H54 (cell line): ENCODE measurements at places on chromosomes 16 and 17.

DNA sequence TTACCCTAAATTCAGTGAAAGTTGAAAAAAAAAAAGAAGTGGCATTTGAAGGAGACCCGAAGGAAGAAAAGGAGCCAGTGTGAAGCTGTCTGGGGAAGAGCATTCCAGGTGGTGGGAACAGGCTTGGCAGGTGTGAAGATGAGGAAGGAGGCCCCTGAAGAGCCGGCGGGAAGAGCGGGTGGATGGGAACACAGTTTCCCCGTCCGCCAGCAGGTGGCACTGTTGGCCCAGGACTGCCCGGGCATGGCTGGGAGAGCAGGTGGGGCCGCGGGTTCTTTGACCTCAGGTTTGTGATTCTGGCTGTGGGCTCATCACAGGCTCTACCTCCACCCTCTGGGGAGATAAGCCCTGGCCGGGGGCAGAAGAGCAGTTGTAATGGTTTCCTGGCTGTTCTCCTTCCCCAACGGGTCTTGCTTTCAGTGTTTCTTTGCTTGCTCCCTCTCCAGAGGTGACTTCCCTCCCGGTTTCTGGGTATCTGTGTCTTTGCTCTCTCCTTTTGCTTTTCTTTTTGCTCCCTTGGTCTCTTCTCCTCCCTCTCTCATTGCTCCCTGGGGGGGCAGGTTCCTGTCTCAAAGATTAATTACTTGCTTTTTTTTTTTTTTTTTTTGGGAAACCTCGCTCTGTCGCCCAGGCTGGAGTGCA, 32.3 kb downstream of the RAP1GAP2 start:
- peak; percentile 88 for DNase-seq

DNA sequence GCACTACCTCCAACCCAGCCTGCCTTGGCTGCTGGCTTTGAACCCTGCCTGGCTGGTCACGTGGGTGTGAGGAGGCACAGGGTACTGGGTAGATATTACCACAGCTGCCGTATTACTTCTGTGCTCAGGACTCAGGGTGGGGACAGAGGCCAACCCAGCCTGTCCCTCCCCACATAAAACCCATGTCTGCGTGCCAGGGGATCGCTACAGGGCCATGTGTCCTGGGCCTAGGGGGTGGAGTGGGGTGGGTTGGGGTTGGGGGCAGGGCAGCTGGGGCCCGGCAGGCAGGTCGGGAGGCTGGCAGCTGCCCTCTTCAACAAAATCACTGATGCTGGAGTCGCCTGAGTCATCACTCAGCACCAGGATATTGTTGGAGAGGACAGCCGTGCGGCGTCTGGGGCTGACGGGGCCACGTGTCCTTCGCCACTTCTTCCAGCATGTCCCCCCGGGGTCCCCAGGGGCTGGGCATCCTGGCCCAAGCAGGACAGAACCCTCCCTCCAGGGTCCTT, 39.7 kb upstream of the PVALEF start:
- DNase-seq = peak; percentile 85

DNA sequence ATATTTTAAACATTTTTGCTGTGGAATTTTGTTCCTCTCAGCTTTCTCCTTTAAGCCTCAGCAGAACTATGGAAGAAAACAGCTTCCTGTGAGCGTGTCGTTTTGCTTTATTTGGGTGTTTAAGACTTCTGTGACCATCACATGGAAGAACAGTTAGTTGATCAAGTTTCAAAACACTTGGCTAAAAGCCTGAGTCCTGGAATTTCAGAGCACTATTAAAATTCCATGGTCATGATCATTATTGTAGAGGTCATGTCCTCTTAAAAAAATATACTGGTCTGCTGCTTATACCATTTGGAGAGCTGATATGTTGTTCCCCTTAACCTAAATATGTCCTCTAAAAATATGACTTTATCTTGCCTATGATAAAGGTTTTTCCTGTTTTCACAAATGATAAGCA, 12.6 kb upstream of the CDR2 start:
- DNase-seq = peak; percentile 55

DNA sequence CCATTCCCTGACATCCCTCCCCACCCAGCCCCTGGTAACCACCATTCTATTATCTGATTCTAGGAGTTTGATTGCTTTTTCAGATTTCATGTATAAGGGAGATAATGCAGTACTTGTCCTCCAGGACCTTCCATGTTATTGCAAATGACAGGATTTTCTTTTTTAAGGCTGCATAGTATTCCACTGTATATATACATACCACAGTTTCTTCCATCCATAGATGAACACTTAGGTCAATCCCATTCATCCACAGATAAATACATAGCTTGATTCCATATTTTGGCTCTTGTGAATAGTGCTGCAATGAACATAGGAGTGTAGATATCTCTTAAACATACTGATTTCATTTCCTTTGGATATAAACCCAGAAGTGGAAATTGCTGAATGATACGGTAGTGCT, 183.3 kb downstream of the CEP112 start:
- DNase-seq = no peak
